ENCODE measurements at places on chromosomes 6 and 20.

GRCh38 chr6:148422085-148422484 lies 79.4 kb downstream of the SASH1 start:
- no peak for DNase-seq

- no peak for DNase-seq
These were observed 547.8 kb downstream of the TENT5A start for GRCh38 chr6:81204731-81205130.

DNA sequence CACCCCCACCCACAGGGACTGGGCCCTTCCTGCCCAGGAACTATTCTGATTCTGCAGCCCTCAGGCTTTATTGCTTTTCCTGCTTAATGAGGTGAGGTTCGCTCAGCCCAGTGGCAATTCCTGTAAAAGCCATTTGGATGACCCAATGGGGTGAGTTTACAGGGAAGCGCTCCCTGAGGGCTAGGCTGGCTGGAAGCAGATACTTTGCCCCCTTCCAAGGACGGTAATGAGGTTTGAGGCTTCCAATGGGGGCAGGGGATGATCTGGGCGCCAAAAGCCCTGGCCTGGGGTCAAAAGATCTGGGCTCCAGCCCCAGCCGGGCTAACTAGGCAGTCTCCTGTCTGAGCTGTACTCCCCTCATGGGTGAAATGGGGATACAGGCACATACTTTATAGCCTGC lies 41.8 kb downstream of the RIPOR3 start:
- no peak for DNase-seq

- DNase-seq = no peak
These were observed 44.8 kb downstream of the FGD2 start for GRCh38 chr6:37050045-37050853.

GRCh38 chr20:35344354-35344837 lies 52.2 kb upstream of the FAM83C start:
- no peak for DNase-seq

DNA sequence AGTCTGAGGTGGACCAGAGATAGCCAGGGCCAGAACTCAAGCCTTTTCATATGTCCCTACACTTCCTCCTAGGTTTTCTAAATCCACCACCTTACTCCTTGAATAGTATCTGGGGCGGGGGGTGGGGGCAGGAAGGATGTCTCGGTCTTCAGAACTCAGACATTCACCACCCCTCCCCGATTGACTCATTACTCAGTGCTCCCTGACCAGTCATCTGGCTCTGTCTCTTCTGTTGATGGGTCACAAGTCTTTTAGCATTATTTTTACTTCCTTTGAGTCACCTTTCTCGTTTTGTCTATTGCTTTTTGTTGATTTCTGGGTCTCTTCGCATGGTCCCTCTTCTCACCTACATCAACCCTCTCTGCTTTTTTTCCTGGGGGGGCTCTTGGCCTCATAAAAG lies 23.3 kb downstream of the NOX3 start:
- DNase-seq = no peak

GRCh38 chr6:16504609-16505008 lies 256.7 kb downstream of the ATXN1 start:
- DNase-seq = no peak

DNA sequence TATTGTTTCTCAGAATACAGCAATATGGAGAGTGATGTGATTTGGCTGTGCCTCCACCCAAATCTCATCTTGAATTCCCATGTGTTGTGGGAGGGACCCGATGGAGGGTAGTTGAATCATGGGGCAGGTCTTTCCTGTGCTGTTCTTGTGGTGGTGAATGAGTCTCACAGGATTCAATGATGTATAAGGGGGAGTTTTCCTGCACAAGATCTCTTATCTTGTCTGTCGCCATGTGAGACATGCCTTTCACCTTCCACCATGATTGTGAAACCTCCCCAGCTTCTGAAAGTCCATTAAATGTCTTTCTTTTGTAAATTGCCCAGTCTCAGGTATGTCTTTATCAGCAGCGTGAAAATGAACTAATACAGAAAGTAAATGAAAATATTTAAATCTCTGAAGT lies 234.8 kb upstream of the TENT5A start:
- DNase-seq = no peak

GRCh38 chr6:71387179-71387578 lies 98.6 kb downstream of the OGFRL1 start:
- DNase-seq = no peak

GRCh38 chr20:62136283-62137091 lies 6.7 kb downstream of the PSMA7 start:
- no peak for DNase-seq

GRCh38 chr6:132041706-132042105 lies 90.5 kb upstream of the CCN2 start:
- no peak for DNase-seq

DNA sequence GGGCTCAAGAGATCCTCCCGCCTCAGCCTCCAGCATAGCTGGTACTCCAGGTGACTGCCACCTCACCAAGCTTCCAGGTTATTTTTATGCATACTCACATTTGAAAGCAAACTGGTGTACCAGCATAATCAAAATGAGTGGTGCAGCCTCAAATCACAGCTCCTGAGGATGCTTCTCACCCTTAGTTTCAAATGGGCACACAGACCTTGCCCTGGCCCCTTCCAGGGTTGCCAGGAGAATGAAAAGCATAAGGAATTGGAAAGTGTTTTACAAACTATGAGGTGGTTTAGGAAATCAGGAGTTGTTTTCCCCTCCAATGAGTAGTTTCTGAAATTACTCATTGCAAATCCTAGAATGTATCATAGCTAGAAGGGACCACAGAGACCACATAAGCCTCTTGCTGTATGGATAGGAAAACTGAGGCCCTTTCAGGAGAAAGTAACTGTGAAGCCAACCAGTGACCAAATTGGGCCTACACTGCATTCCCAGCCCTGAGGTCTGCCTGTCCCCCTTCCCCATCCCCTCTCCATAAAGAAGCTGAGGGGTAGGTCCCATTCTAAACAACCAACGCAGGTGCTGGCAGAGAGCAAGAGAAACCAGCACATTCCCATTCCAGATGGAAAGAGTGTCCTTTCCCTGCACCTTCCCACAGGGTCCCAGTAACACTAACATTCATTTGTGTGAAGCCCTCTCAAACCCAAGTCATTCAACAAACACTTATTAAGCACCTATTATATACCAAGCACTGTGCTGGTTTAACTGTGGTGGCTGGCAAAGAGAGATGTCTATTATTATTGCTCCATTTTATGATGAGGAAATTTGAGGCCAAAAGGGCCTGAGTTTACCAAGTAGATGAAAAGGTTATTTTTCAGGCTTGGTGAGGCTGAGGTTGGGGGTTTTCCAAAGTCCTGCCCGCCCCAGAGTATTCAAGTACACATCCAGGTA lies 2.1 kb upstream of the E2F1 start:
- DNase-seq = no peak

DNA sequence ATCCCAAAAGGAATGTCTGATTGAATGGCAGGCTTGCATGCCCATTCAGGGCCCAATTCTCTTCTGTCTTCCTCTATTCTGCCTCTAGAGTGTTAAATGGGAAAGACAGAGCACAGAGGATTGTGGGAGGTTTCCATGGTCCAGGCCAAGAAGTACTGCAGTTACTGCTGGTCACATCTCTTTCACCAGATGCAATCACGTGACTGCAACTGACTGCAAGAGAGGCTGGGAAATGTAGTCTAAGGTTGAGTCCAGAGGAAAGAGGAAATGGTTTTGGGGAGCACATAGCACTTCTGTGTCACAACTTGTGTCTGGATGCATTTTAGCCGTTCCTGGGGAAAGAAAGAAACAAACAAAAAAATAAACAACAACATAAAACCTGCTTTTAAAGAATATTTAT lies 336.4 kb upstream of the BTBD3 start:
- DNase-seq = no peak

- peak; percentile 28 for DNase-seq
These were observed 34.8 kb downstream of the NR2E1 start for GRCh38 chr6:108200631-108201030.

- no peak for DNase-seq
These were observed 172.1 kb upstream of the ARG1 start for GRCh38 chr6:131400779-131401496.

- DNase-seq = no peak
These were observed 11.6 kb downstream of the BACH2 start for GRCh38 chr6:90285042-90285481.

DNA sequence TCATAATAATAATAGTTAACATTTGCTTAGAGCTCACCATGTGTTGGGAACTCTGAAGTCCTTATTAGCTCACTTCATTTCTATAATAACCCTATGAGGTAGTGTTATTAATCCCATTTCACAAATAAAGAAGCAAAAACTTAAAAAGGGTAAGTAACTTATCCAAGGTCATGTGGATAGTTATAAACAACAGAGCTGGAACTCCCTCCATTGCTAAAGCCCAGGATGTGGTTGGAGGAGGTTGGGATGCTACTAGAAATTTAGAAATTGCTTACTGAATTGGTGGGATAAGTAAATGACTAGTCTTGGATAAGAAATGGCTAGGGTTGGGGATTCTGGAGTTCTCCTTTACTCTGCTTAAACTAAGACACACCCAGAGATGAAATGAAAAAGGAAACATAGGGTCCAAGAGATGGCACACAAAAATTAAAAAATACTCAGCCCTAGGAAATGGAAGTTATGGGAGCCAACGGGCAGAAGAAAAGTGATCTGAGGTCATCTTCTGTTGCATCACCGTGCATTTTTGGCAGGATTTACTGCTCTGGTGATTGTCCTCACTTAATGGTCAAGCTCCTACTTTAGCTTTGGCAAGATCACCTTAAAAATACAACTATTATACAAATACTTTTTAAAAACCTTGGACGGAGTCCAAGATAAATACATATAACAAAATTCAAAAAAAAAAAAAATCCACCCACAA lies 7.7 kb upstream of the CLIC5 start:
- no peak for DNase-seq

GRCh38 chr20:535958-536357 lies 7.6 kb downstream of the CSNK2A1 start:
- DNase-seq = no peak

DNA sequence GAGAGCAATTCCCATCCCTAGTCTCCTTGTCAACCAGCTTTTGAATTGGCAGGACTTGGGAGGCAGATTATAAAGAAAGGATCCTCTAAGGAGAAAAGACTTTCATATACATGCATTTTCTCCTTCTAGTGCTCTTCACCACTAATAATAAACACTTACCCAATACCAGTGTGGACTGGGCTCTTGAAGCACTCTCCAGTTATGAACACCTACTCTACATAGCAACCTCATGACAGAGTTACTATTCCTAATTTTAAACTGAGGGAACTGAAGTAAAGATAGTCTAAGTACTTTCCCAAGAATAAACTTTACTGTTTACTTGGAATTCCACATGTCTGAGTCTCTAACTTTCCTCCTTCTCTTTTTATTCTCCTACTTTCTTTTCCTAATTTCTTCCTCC lies 4.8 kb downstream of the COL9A1 start:
- DNase-seq = no peak

GRCh38 chr6:139433631-139434419 lies 59.4 kb upstream of the CITED2 start:
- DNase-seq = no peak

GRCh38 chr20:50713657-50714101 lies 17.7 kb upstream of the PARD6B start:
- DNase-seq = no peak

DNA sequence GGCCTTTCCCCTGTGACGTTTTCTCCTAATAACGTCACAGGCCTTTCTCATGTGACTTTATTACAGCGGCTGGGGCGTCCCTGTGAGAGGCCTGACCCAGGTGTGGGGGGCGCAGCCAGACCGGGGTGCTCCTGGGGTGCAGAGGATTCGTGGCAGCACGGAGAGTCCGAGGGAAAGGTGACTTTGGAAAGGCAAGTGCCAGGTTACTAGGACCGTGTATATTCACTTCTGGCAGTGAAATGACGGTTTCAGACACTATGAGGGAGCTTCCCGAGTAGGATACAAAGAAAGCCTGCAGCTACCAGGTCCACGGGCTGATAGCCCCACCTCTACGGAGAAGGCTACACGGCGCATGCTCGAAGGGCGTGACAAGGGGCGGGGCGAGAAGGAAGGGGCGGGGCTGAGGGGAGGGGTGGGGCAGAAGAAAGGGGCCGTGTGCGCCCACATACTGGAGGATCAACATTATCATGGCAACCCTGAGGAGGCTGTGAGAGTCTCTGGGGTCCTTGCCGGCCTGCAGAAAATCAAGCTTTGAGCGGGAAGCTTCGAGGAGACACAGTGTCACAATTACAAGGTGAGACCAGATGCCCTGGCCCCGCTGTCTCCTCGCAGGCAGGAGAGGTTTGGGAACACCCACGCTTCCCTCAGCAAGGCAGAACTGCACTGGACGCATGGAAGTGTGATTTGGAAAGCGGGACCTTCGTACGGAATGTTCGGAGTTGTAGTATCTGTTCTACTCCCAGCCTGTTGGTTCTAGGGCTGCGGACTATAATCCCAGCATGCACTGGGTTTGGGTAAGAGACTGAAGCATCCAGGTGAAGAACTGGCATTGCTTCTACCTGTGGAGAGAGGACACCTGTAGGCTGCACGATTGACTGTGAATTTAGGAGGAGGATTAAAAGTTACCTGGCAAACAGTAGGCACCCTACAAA lies 54.4 kb upstream of the ZNF337 start:
- DNase-seq = no peak

DNA sequence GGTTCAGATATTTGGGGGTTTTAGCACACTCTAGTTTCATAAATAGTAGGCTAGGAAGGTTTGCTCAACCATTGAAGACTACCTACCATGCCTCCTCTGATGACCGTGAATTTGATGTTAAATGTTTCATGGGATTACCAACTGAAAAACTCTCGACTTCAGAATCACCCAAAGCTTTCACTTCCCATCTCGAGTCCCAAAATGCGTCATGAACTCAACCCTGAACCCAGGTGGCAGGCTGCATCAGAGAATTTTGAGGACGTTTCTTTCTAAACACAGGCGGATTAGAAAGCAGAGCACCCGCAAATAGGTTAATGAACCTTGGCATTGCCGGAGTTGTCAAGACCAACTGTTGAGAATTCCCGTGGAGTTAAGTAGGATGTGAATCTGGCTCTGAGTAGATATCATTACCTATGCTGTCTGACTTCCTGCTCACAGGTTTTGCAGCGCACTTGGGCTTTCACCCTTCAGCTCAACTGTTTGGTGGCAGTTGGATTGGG lies 98.4 kb upstream of the ADTRP start:
- DNase-seq = no peak

GRCh38 chr6:2848851-2849250 lies 7.2 kb upstream of the SERPINB1 start:
- no peak for DNase-seq

- DNase-seq = no peak
These were observed 142.8 kb upstream of the AKAP12 start for GRCh38 chr6:151096691-151097606.

GRCh38 chr6:31122791-31123706 lies 2.8 kb upstream of the CDSN start:
- DNase-seq = peak; percentile 64

GRCh38 chr6:167781868-167782267 lies 44.8 kb upstream of the AFDN start:
- DNase-seq = no peak

DNA sequence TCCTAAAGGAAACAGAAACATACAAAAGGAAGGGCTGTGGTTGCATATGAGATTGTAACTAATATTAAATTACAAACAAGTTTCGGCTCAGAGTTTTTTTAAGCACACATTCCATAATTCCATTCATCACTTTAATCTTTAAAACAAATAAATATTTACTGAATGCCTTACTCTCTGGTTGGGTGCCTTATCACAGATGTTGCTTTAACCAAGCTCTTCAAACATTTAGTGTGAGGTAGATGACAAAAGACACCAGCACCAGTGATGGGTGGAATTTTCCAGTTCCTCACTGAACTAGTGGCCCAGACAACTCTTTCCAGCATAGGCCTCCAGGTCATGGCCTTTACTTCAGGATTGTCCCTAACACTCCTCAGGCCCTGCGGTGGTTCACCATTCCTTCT lies 58.7 kb downstream of the ARHGAP18 start:
- no peak for DNase-seq

- DNase-seq = no peak
These were observed 33.7 kb downstream of the ADGRF5 start for GRCh38 chr6:46888031-46888430.

Data from amniotic stem cell (primary cell).